ENCODE measurements at places on chromosomes 6 and 20.
A peak's percentile ranks its signal among the peaks of the same experiment; 100 is the strongest.

- DNase-seq: peak; percentile 88
Observed at GRCh38 chr6:155120034-155120433, 124.9 kb downstream of the TIAM2 start.

GRCh38 chr6:131861381-131861780 is 53.6 kb downstream of the ENPP1 start:
- no peak for DNase-seq

DNA sequence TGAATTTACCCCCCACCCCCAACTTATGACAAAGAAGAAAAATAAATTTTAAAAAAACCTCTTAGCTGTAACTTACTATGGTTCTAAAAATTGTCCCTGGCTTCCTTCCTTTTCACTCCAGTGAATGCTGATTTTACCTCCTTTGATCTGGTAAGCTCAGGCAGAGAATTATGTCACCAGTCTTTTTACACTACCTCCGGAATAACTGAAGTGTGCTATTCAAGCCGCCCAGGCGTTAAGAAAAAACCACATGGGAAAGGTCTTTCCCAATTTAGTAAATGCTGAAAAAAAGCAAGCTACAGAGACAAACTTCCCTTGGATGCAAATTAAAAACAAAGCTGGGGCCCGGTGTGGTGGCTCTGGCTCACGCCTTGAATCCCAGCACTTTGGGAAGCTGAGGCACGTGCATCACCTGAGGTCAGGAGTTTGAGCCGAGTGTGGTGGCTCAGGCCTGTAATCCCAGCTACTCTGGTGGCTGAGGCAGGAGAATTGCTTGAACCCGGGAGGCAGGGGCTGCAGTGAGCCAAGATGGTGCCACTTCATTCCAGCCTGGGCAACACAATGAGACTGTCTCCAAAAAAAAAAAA is 12.4 kb downstream of the SNX5 start:
- DNase-seq: no peak

DNA sequence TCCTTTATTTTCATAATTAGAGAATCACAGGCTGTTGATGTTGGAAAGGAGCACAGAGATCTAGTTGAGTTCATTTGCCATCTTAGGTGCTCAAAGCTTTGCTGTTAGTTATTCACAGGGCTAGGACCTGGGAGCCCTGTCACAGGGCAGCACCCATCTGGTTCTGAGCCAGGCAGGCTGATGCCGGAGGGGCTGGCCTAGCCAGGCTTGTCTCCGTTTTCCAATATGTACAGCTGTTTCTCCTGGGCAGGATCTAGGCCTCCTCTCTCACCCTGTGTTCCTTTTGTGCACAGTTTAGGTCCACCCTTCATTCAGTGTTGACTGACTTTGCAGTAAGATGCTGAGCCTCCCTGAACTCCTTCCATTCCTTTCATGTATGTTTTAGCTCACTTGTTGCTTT is 33.4 kb downstream of the LRRC1 start:
- DNase-seq: no peak

- no peak for DNase-seq
Observed at GRCh38 chr20:24772667-24773066, 176.4 kb upstream of the CST7 start.

DNA sequence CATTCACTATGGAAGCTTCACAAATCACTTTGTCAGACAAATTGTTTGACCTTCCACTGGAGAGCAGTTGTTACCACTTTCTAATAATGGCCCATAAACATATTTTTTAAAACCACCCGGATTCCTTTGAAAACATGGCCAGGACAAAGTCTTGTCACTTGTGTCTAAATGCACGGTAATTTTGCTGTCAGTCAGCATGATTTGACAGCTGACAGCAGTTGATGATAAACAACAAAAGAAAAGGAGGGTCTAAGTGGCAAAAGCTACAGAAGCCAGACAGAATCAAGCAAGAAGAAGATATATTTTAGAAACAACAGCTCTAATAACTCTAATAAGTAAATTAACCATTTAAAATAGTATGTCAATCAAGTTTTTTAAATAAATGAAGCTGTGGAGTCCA is 27.7 kb upstream of the CARMIL1 start:
- DNase-seq: no peak

- peak; percentile 35 for DNase-seq
Observed at GRCh38 chr6:165615636-165616035, 47.4 kb downstream of the PDE10A start.

DNA sequence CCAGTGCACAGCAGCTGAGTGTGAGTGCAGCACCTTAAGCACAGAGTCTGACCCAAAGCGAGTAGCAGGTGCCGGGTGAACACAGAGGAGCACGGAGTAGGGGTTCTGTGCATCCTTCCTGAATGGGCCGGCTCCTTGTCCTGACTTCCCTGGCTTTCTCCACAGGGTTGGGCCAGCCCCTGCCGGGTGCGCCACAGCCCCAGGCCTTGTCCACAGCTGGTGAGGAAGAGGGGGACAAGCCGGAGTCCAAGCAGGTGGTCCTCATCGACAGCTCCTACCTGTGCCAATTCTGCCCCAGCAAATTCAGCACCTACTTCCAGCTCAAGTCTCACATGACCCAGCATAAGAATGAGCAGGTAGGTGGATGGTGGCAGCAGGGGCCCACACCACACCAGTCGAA is 34.9 kb downstream of the ZNF341 start:
- DNase-seq: no peak

GRCh38 chr6:138891255-138891986 is 95.5 kb downstream of the ECT2L start:
- peak; percentile 89 for DNase-seq

Measured in mesendoderm (in vitro differentiated cells).